AG08395 (cell line): ENCODE measurements at places on chromosomes 11 and 22.

DNA sequence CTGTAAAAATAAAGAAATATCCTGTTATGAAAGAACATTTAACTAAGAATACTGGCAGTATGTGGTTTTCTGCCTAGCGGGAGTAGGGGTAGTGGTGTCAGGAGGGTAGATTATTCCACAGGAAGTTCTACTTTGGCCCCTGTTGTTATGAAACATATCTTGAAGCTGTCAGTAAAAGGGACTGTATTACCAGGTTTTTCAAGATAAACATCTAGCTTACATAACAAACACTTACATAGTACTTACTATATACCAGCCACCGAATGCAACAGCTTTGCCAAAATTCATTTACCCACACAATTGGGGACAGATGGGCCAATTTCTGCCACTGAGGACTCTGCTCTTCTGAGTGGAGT, 3.7 kb downstream of the TMEM123 start:
- no peak for DNase-seq

GRCh38 chr11:77596626-77597025, 6.9 kb downstream of the AQP11 start:
- DNase-seq, result no peak

- DNase-seq, result no peak
Observed at GRCh38 chr11:55773138-55773537, at the start of gene OR5D13. Gene OR5D13, plus strand, starts transcription at chr11:55773438. Its CDS starts 0 bp downstream, at chr11:55773438.

GRCh38 chr11:117820071-117820470, 4.5 kb downstream of the FXYD2 start:
- DNase-seq, result no peak

DNA sequence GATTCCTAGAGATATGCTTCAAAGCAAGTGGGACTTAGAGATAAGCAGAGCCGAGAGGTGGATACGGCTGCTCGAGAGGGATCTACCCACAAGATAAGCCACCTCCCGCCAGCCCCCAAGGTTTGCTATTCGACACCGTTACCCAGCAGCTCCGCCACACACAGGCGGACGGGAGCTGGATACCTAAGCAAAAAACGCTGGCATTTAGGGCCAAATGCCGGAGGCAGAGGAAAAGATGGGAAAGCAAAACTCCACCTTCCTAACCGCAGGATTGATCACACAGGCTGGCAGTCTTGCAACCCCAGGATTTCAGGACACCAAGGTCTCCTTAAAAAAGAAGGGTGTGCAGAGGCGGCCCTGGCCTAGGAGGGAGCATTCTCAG, 709 bp downstream of the FTH1 start:
- DNase-seq, result no peak

- no peak for DNase-seq
Observed at GRCh38 chr22:41745968-41746367, 46.7 kb downstream of the MEI1 start.

DNA sequence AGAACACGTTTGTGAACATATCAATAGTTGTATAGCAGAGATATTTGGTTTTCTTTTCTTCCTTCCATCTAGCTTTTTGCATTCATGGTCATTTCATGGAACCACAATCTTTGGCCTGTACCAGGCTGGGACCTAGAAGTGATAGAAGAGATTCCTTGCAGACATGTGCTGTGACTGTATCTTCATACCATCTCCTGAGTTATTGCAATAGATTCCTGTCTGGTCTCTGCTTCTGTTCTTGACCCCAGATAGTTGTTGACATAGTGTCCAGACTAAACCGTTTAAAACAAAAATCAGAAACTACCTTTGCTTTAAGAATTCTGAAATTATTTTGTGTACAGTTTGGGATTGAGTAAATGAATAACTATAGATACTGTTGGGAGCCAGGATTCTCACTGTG, 16.8 kb downstream of the PANX1 start:
- DNase-seq, result no peak
